NCI-H187 treated with DMSO at 0.1 percent for 48 hours (cell line): ENCODE measurements at places on chromosomes 12 and 14.

GRCh38 chr12:7748852-7749251 is 1.7 kb upstream of the CLEC4C start:
- no peak for DNase-seq

GRCh38 chr14:22505697-22506377 is 83.2 kb downstream of the DAD1 start:
- DNase-seq = no peak

GRCh38 chr14:31257244-31257553 is 49.6 kb upstream of the HECTD1 start:
- DNase-seq = no peak

GRCh38 chr14:94116701-94117100 is 6.2 kb downstream of the IFI27 start:
- DNase-seq = no peak

- DNase-seq = no peak
Observed at GRCh38 chr12:92513231-92513730, 189.5 kb upstream of the PLEKHG7 start.

GRCh38 chr14:52131640-52132320 is 62.9 kb upstream of the NID2 start:
- peak; percentile 23 for DNase-seq

GRCh38 chr14:102389246-102389645 is 26.5 kb downstream of the TECPR2 start:
- DNase-seq = no peak

DNA sequence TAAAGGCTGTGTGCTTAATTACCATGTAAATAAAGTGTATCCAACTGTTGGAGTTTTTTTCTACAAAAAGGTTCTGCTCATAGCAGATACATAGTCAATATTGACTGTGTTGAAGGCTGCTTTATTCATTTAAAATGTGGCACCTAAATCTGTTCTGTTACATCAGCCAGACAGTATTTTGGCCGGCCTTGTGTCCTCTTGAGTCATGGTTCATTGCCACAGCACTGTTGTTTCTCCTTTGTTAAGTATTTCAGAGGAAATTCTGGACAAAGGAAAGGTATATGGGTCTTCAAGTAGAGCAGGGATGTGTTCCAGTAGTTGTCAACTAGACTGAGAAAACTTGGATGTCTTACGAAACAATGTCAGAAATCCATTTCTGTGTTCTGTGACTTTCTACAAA is 95.5 kb downstream of the SLC38A6 start:
- DNase-seq = no peak

DNA sequence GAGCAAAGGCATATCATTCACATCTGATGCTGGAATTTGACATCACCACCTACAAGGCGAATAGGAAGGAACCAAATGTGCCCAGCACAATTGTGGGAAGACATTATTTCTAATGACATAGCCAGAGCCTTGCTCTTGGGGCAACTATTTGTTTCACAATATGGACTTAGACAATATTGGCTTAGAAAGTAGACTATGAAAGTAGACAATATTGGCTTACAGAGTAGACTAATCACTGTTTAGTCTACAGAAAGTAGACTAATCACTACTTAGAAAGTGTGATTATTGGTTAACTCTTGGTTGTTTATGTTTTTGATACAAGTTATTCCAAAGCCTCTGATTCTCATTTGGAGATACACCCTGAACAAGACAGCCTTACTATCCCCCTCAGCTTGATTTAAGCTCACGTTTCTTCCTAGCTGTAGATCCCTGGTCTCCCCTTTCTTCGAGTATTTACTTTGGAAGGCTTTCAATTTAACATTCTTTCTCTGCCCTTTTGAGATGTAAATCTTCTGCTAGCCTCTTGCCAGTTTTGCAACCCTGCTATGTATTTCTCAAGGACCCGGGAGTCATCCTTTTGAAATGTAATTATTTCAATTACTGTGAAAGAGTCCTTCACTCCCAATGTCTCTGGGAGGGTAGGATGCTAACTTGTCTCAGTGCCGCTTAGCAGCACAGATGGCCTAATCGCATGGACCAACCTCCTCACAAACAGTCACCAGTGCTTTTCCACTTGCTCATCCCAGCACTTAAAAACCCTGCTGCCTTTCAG is 843.2 kb downstream of the GALC start:
- DNase-seq = no peak

DNA sequence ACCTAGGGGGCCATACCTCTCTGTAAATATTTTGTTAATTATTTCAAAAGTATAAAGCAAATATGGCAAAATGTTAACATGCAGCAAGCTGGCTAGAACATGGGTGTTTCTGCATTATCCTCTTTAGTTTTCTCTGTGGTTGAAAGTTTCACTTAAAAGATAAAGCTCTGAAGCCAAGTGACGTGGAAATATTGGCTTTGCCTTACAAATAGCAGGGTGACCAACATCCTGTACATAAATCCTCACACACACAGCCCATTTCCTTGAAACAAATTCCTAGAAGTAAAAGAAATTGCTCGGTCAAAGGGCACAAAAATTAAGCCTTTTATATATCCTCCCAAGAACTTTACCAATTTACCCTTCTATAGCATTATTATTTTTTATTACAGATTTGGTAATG is 10.6 kb upstream of the VWF start:
- no peak for DNase-seq

GRCh38 chr12:116040402-116040801 is 237.1 kb downstream of the MED13L start:
- DNase-seq = no peak

- DNase-seq = no peak
Observed at GRCh38 chr12:115857923-115858322, 419.6 kb downstream of the MED13L start.

DNA sequence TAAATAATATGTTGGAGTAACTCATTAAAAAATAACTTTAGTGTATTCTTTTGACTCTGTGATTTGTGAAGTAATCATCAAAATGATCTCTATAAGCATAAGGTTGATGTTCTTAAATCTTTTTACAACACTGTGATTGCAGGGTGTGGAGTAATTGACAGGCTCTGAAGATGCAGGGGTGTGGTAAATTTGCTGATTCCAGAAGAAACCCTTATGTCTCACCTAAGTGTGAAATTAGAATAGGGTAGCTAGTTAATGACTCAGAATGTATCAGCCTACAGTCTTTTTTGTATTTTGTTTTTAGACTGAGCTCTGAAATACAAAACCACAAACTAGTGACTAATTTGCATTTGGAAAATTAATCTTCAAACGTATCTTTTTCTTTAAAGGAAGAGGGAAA is 5.9 kb downstream of the PRPF39 start:
- no peak for DNase-seq

GRCh38 chr12:78431931-78432330 is 432.6 kb upstream of the SYT1 start:
- no peak for DNase-seq

DNA sequence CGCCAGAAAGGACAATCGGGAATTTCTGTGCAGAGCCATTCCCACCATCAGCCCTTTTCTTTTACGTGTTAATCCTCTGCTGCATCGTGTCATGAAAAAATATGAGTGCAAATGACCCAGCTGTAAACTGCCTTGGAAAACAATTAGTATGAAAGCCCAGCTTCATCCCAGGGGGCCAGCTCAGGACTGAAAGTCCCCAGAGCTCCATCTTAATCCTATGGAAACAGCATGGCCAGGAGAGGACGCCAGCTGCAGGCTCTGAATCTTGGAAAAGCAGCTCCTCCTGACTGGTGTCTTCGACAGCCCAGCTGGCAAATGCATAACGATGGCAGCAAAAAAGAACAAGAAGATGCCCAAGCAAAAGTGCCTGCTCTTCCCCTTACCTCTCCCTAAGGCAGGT is 191.5 kb downstream of the NTF3 start:
- no peak for DNase-seq

DNA sequence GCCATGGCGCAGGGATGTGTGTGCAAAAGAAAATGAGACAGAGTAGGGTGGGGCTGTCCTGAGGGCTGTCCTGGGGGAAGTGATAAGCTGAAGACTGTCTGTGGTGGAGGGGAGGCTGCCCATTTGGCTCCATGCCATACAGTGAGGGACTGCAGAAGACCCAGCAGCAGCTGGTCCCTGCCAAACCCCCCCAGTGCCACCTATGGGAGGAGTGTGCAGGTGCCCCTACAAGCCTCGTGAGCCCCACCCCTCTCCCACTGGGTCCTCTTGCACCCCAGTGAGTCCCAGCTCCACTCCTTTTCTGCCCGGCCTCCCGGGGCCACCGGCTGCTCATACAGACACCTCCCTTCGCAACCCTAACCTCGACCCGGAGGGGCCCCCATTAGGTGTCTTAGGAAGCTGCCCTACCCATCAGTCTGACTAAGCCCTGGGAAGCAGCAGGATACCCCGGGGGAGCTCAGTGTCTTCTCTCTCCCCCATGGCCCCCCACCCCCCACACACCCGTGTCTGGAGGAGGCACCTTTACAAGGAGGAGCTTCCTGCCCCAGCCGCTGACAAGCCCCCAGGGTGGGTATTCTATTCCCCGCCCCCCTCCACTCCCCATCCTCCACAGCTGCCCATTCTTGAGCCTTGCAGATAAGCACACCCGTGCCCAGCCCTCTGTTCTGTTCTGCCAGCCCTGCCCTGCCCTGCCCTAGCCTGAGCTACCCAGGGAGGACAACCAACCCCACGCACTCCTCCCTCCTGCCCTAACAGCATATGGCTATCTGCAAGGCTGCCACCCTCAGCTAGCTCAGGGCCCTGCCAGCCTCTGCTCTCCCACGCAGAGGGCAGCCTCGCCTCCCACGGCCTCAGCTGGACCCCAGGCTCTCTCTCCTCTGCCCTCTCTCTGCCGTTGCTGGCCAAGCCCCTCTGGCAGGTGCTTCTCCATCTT is 41.9 kb downstream of the SLC6A12 start:
- DNase-seq = no peak

- DNase-seq = no peak
Observed at GRCh38 chr14:89015016-89015415, 190.6 kb downstream of the TTC8 start.

DNA sequence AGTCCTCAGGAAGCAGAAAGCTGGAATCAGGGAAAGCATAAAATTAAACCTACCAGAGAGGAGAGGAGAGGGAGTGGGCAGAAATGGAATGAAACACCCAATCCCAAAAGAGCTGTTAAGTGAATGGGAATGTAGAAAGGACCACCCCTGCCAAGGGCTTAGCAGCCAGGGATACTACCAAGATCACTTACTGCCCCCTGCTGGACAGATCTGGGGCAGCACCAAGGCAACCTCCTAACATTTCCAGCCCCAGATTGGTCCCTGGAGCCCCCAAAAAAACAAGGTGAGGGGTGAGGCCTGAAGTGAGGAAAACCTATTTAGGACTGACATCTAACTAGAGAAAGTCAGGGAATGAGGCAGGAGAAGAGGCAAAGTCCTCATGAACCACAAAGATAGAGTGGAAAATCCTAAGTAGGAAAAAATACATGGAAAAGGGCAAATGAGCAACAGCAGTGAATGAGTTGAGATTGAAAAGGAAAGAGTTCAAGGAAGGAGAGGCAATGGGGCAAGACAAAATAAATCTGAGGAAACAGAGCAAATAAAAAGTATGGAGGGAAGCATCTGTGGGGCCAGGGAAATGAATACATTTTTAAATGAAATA is 11.2 kb upstream of the FKBP11 start:
- no peak for DNase-seq

GRCh38 chr12:70049596-70050360 is 193.5 kb upstream of the CNOT2 start:
- no peak for DNase-seq

DNA sequence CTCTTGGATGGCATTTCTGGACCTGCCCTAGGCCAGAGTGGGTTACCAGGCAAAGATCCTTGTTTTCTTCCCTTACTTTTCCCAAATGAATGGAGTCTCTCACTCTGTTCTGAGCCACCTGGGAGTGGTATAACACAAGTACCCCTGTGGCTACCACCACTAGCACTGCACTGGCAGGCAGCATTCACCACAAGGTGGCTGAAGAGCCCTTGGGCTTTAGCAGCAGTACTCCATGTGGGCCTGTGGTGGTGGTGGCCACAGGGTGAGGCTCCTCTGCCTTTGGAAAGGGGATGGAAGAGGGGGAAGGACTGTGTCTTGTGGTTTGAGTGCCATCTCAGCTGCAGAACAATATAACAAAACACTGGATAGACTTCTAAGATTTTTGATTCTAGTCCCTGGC is 38.1 kb upstream of the LMNTD1 start:
- no peak for DNase-seq

- no peak for DNase-seq
Observed at GRCh38 chr12:21647179-21647578, 10.5 kb downstream of the LDHB start.

- no peak for DNase-seq
Observed at GRCh38 chr12:92393504-92393903, 247.9 kb upstream of the BTG1 start.

GRCh38 chr14:76457841-76458240 is 81.9 kb downstream of the ESRRB start:
- no peak for DNase-seq

DNA sequence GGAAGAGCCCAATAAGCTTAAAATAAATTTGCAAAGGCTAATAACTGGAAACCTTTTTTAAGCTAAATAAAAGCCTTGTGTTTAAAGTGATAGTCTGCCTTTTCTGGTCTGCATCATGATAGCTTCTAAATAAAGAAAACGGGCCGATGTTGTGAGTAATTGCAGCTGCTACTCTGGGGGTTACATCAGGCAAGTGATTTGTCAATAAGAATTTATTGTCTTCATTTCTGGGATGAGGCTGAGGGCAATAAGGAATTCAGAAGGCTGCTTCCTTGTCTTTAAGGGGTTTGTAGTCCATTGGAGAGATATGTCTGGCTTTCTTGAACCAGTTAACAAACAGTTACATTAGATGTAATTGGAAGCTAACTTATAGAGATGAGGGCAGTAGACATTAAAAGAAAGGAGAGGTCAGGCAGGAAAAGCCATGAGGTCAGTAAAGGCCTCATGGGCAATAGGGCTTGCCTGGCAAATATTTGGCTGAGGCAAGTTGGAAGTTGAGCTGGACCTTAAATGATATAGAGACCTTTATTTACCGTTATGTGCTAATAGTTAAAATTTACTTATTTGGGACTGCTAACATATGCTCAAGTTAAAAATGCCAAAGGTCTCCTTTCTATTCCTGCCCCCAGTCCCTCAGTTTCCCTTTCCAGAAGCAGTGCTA is 85.0 kb downstream of the CRADD start:
- DNase-seq = no peak

DNA sequence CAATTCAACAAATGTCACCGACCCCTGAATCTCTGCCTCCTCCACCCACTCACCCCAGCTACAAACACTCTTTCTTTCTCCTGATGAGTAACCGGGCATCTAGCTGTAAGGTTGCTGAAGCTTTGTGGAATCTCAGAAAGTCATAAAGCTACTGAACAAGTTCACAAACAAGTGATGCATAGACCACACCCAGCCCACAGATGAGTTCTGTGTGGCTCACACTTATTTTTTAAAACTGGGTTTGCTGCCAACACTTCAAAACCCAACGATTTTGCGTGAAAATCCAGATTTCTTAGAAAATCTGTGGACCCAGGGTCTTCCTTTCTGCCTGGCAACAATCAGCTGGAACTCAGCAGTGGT is 96.1 kb downstream of the APAF1 start:
- DNase-seq = no peak

DNA sequence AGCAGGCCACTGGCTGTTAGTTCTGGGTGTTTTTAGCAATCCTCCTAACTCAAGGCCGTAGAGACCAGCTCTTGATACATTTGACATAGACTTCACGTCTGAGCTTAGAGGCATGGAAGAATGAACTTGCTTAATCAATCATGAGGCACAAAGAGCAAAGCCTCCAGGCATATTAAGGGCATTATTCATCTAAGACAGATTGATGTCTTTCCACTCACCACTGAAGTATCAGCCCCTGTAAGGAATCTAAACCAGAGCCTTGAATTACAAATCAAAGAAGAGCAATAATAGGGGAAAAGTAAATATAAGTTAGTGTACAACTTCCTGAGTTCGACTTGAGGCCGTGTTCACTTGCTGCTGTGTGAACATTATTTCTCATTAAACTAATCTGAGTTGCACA is 1470.7 kb downstream of the AACS start:
- no peak for DNase-seq
